ENCODE measurements at places on chromosomes 12 and 14.

- no peak for DNase-seq
Observed at GRCh38 chr12:24778486-24779304, 170.2 kb downstream of the BCAT1 start.

DNA sequence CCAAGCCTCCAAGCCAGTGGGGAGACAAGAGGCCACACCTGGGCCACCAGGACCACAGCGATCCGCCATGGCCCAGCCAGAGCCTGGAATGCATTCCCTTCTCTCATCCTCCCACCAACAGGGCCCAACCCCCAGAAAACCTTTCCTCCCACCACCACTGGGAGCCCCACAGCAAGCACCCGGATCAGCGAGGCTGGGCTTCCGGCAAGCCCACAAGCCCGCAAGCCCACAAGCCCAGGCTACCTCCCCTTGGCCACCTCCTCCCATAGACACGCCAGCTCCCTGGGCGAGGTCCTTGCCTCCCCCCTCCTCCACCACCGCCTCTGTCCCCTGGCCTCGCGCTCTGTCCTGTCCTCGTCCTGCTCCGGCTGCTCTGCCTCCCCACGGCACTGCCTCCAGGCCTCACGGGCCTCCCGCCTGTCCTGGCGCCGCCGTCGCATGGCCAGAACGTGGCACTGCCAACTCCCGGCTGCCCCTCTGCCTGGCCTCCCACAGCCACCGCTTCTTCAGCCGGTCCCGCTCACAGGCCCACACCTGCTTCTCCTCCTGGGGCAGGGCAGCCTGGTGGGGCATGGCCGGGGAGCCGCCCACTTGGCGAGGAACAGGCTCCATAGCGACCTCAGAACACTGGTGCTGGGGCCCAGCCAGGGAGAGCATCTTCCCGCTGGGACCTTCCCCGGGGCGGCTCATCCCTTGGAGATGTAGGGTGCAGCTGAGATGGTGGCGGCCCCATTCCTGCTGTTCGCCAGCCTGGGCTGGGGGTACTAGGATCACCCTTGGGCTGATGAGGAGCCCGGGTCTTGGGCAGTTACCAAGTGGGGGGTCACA lies 5.6 kb downstream of the CDK2AP1 start:
- DNase-seq = no peak

DNA sequence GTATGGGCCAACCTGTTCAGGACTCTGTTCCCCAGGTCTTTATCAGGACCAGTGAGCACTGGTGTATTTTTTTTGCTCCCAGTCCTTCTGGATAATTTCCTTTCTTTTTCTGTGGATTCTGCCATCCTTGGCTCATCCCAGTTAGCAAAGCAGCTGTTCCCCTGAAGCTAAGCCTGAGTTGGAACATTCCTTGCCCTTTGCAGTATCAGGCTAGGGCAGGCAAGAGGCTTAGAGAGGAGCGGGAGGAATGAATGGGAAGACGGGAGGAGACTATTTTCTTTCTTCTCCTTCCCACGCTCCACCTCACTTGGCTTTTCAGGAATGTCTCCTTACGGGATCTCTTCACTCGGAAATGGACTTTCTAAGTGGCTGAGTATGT lies 29.2 kb downstream of the ERG28 start:
- no peak for DNase-seq

GRCh38 chr14:67679006-67679405 lies 4.6 kb upstream of the VTI1B start:
- no peak for DNase-seq

DNA sequence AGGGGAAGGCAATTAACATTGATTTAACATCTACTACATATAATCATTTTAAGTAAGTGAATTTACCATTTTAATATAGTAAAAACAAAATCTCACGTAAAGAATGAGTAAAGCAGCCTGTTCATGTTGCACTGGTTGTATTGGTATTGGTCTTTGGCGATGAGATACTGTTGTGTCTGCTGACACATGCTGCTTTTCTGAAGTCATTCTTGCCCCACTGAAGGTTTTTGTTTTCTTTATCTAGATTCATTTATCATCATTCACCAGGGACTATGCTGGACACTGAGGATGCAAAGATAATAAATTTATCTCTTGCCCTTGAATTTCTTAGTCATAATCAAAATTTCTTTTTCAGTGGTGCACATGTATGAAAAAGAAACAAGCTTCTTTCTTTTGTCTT lies 246.2 kb upstream of the NPAS3 start:
- no peak for DNase-seq

DNA sequence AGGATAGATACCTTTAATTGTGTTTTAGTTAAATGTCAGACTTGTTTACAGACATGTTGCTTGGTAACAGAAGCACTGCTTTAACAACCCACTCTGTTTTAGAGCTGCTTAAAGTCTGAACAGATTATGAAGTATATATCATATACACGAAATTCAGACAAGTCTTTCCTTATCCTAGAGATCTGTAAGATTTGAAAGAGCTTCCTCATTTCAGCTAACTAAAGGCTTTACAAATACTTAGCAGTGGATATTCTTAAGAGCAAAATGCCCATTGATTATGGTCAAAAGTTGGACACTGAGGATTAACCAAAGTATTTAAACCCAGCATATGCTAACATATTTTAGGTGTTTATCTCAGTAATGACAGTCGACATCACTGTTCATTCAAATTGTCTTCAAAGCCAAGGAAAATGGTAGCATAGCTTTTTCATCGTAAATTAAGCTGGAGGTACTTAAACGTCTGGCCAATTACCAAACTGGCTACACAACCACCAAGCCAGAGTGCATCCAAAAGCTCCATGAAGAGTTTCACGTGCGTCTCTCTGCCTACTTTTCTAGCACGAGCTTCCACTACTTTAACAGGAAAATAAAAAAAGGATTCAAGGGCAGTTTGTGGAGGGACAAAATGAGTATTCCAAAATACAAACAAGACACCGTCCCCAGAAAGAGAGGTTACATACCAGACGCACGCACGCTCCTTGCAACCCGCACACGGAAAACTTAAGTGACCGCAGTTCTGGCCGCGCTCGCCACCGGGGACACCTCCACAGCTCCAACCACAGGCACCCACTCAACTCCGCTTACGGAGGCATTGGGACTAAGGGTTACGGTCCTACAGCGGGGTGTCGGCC lies 565 bp downstream of the CEP83 start:
- DNase-seq = no peak

GRCh38 chr12:49555631-49556390 lies 12.1 kb downstream of the MCRS1 start:
- no peak for DNase-seq

GRCh38 chr12:39905152-39905551 lies 200.7 kb downstream of the SLC2A13 start:
- DNase-seq = no peak

DNA sequence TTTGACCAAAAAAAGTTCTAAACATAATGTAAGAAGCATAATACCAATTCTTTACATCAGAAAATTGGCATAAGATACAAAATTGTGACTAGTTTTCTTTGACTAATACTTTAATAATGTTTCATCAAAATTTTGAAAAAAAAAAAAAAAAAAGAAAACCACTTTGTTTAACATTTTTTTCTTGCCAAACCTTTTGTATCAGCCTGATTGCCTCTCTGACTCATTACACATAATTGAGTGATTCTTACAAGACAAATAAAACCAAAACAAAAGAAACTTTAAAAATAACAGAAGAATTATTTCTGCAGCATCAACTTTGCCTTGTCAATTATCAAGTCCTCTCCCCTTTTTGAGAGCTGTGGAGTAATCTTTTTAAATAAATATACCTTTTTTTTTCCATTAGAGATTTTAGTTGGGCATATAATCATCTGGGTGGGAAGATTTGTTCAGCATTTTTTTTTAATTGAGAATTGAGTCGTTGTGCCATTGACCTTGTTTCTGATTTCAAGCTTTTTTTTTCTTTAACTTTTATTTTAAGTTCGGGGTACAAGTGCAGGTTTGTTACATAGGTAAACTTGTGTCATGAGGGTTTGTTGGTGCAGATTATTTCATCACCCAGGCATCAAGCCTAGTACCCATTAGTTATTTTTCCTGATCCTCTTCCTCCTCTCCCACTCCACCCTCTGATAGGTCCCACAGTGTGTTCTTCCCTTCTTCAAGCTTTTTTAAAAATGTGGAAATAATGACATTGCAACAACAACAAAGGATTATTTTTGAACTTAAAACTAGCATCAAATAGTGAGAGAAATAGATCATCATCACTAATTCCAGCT lies 45.8 kb upstream of the HMGA2 start:
- DNase-seq = peak; percentile 21

- no peak for DNase-seq
Observed at GRCh38 chr12:58773986-58774385, 146.3 kb downstream of the LRIG3 start.

GRCh38 chr14:89911010-89911919 lies 43.3 kb downstream of the EFCAB11 start:
- DNase-seq = no peak

DNA sequence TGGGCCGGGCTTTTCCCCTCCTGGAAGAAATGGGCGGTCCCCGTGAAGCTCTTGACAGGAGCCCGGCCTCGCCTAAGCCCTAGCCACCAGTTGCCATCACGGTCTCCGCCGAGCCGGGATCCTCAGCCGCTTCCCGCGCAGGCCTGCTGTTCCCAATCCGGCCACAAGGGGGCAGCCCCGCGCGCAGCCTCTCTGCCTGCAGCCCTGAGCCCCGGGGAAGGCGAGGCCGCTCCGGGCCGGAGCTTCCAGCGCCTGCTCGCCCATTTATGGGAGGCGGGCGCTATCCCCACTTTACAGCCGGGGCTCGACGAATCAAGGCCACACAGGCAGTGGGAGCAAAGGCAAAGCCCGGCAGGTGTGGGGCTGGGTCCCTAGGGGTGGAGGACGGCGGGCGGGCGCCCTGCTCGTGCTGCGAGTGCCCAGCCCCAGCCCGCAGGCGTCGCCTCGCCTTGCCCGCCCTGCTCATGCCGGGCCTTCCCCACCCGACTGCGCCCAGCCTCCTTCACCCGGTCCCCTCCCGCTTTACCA lies 61.5 kb downstream of the LGMN start:
- no peak for DNase-seq

DNA sequence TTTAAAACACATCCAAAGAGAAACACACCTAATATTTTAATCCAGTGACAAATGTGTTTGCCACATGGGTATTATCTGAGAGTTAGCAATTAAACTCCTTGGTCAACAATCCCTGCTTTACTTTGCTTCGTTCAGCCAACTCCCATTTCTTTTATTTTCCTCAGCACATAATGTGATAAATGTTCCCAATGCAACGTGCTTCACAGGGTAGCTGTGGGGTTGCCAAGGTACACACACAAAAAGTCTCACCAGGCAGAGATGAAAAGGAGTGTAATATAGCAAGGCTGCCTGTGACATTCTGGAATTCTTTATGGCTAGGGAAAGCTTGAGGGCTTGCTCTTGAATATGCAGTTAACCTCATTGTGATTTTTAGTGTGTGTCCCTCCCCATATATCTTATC lies 208.0 kb upstream of the DIO2 start:
- no peak for DNase-seq

- DNase-seq = no peak
Observed at GRCh38 chr14:73521229-73521628, 15.7 kb upstream of the ACOT1 start.

DNA sequence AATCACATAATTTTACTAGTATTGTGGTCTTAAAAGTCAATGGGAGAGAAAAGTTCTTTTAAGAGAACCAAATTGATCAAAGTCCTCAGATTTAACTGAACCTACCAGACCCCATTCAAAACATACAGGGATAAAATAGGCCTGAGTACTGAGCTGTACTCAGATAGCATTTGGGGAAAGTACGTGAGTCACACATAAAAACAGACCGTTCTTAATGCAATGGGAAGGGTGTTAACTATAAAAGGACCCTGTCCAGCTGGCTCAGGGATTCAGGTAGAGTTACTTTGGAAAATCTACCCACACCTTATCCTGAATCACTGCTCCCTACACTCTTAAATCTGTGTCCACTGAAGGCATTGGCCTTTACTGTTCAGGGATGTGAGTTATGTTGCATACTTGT lies 78.0 kb downstream of the PTPN21 start:
- no peak for DNase-seq

DNA sequence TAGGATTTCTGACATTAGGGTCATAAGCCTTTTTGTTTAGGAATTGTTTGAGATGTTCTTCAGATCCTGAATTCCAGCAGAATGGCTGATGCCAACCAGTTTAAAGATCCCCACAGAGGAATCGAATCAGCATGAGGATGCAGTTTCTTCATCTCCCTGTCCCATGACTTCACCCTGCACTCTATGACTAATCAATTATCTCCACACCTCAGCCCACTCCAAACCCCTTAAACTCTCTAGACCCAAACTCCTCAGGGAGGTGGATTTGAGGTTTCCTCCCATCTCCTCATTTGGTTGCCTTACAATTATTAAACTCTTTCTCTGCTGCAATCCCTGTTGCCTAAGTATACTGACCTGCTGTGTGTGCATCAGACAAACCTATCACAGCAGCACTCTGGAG lies 86.5 kb upstream of the CRY1 start:
- no peak for DNase-seq

- DNase-seq = no peak
Observed at GRCh38 chr12:99393763-99394162, 253.8 kb upstream of the GARIN6 start.

DNA sequence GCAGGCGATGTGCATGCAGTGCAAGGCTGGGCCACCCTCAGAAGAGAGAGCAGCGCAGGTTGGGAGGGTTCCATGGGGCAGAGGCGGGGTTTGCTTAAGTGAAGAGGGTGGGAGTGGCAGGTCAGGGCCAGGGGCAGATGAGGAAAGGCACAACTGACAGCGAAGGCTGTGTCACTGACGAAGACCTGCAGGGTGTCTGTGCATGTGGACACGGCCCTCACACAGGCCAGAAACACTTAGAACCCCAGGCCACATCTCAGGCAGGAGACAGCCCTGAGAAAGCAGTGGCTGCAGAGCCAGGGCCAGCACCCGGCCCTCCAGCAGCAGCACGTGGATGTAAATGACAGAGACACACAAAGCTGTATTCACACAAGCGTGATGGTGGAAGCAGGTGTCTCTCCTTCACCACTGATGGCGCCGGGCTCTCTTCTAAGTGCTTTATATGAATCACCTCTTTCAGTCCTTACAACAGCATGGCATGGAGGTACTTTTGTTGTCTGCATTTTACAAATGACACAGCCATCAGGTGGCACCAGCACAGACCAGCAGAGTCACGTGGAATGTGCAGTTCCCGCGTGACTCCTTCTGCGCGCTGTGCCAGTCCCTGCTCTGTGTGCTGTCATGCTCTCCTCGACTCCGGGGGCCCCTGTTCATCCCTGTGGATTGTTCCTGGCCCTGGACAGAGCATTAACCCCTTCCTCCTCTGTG lies 54.6 kb downstream of the TSPAN11 start:
- DNase-seq = no peak

DNA sequence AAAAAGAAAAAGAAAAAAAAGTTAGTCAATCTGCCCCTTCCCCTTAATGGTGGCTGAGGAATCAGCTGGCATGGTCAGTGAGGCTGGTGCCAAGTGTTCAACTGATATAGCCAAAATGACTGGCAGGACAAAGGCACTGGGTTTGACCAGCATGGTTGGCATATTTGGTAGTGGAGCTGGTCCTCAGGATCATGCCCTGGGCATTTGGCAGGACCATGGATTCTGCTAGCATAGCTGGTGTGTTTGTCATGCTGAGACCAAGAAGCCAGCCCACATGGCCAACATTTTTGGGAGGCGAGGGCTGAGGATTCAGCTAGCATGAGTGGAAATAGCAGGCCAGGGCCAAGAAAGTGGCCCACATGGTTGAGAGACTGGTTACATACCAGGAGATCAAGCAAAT lies 136.5 kb downstream of the FBXL14 start:
- no peak for DNase-seq

- DNase-seq = no peak
Observed at GRCh38 chr12:49322367-49322707, 718 bp upstream of the TROAP start.

- no peak for DNase-seq
Observed at GRCh38 chr12:93707836-93708235, 30.7 kb downstream of the CRADD start.

- no peak for DNase-seq
Observed at GRCh38 chr12:104411826-104412641, 44.7 kb upstream of the CHST11 start.
